Jurkat, Clone E6-1 (cell line): ENCODE measurements at places on chromosomes 7 and 10.

- DNase-seq, result no peak
Observed at GRCh38 chr10:70588255-70588654, 14.3 kb downstream of the PRF1 start.

DNA sequence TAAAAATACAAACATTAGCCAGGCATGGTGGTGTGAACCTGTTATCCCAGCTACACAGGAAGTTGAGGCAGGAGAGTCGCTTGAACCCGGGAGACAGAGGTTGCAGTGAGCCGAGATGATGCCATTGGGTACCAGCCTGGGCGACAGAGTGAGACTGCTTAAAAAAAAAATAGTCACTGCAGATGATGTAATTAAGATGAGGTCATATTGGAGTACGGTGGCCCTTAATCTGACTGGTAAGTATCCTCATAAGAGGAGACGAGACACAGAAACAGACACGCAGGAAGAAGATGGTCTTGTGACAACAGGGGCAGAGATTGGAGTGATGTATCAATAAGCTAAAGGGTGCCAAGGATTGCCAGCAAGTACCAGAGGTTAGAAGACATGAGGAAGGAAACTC lies 156.0 kb downstream of the FAM107B start:
- DNase-seq, result no peak

DNA sequence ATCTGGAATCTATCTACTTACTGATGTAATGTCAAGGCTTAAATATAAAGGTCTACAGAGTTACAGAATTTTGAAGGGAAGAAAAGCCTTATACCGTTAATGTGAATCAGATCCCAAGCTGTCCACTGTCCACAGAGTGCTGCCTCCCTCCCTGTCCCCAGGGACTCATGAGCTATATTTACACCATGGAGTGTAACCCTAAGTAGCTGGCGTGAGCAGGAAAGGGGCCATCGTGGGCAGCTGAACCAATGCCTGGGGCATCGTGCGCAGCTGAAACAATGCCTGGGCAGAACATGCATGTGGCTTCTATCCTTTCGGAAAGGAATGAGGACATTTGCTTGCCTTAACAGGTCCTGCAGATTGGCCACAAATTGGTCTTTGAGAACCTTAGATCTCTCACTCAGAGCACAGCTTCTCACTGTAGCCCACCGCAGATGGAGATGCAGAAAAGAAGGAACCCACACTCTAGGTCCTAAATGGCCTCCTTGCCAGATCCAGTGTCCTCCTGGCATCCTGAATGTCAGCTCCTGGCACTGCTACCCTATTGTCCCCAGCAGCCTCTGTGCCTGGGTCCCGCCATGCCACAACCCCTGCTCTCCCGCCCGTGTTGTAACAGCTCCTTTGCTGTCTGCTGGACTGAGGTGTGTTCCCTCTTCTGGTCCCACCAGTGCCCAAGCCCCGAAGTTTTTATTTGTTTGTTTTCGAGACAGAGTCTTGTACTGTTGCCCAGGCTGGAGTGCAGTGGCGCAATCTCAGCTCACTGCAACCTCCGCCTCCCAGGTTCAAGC lies 30.3 kb downstream of the CCDC3 start:
- no peak for DNase-seq

DNA sequence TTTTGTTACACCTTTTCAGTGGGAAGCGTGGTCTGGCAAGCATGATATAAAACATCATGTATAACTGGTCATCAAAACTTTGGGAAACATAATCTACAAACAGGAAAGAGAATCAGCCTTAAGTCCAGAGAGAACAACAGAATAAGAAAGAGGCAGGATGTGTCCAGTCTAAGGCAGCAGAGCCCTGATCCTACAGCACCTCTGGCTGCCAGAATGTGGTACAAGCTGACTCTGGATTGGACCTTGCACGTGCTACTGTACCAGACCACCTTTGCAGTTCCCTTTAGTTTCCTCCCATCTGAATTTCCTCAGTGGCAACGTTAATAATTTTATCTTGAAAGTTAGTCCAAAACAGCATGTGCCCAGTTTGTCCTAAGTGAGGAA lies 824.6 kb upstream of the IGFBP3 start:
- no peak for DNase-seq

- DNase-seq, result no peak
Observed at GRCh38 chr7:100946766-100947365, 2.5 kb upstream of the MUC3A start.
